A549 (cell line): ENCODE measurements at places on chromosomes 3 and 15.
A peak's percentile ranks its signal among the peaks of the same experiment; 100 is the strongest.

- no peak for DNase-seq
Measured at GRCh38 chr3:39277893-39278615, 1.8 kb downstream of the CX3CR1 start.

GRCh38 chr15:94443186-94443585, 211.8 kb downstream of the MCTP2 start:
- DNase-seq, result no peak

DNA sequence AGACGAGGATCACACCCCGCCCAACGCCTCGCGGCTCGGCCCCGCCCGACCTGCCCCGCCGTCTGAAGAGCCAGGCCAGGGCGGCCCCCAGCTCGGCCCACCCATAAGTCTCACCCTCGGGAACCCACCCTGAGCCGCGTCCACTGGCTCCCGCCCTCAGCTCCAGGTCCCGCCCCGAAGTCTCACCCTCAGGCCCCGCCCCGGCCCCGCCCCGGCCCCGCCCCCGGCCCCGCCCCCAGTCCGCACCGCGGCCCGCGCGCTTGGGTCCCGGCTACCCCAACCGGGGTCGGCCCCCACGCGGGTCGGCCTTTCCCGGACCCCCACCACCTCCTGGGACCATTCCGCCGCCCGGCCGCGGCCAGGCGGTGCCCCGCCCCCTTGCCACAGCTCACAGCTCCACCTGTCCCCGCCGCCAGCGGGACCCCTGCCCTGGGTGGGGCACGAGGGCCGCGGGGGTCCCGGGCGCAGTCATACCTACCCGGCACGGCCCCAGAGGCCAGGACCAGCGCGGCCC, 489 bp downstream of the CSPG5 start:
- peak; percentile 29 for DNase-seq

DNA sequence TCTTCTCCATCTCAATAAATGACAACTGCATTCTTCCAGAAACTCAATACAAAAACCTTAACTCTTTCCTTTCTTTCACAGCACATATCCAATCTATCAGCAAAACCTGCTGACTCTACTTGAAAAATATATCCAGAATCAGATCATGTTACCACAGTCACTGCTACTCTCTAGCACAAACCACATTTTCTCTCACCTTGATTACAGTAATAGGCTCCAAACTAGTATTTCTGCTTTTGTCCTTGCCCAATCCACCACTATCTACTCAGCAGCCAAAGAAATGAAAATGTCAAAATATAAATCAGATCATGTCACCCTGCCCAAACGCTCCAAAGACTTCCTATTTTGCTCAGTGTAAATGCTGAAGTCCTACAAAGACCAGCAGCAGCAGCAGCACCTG, 15.2 kb downstream of the TMCC1 start:
- DNase-seq, result no peak

DNA sequence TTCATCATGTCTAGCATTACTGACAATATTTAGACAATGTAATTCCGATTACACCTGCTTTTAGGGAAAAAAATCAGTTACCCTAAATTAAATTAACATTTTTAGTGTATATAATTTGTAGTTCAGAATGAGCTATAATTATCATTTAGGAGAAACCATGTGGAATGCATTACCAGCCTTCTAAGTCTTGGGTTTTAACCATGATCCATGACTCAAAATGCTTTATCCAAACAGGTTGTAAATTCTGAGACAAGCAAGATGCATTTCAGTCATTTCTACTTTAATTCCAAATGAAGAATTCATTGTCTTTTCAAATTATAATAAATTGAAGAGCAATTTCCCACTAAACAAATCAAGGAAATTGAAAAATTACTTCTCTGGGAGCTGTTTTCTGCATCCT, 243.7 kb upstream of the LRIG1 start:
- no peak for DNase-seq

DNA sequence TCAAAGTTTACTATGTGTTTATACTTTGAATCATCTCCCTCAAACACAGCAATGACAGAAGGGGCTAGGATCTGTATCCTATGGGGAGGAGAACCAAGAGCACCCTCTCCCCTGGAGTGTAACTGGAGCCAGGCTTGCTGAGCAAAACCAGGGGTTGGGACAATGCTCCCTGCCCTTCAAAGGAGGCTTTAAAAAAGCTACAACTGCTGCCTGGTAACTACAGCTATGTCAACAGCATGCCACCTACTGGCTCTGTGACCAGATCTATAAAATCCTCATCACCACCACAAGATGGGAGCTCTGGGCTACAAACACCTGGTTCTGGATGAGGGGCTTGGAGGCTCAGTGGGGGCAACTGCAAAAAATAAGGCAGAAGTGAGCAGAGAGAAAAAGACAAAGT, 61.9 kb downstream of the ANO10 start:
- no peak for DNase-seq

- DNase-seq, result peak; percentile 19
Measured at GRCh38 chr3:196757876-196758739, 18.5 kb downstream of the PAK2 start.

DNA sequence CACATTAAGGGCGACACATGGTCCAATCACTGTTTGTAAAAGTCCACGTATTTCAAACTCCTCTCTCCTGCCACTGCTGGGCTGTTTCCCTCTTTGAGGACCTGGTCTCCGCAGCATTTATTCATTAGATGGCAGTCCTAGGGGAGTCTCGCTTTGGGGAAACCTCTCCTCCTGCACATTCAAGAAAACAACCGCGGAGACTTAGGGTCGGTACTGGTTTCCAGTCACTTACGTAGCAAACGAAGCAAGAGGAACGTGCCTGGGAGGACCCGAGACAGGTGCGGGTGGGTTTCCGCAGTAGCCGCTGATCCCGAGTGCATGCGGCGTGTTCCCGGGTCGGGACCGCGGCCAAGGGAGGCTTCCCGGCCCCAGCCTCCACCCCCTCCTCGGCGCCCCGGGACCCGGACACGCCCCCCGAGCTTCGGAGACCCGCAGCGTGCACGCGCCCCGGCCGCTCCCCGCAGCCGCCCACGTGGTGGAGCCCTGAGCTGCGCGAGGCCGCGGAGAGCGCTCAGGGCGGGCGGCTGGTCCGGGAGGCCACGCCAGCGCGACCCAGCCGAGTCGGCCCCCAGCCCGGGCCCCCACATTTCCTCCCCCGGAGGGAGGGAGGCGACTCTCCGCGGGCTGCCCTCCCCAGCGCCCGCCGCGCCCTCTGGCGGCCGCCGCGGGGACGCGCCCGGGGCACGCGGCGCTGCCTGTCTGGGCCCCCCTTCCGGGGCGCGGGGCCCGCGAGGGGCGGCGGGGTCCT, 1.1 kb upstream of the IGF1R start:
- DNase-seq, result peak; percentile 83

GRCh38 chr3:25480811-25481210, 52.7 kb downstream of the RARB start:
- no peak for DNase-seq

DNA sequence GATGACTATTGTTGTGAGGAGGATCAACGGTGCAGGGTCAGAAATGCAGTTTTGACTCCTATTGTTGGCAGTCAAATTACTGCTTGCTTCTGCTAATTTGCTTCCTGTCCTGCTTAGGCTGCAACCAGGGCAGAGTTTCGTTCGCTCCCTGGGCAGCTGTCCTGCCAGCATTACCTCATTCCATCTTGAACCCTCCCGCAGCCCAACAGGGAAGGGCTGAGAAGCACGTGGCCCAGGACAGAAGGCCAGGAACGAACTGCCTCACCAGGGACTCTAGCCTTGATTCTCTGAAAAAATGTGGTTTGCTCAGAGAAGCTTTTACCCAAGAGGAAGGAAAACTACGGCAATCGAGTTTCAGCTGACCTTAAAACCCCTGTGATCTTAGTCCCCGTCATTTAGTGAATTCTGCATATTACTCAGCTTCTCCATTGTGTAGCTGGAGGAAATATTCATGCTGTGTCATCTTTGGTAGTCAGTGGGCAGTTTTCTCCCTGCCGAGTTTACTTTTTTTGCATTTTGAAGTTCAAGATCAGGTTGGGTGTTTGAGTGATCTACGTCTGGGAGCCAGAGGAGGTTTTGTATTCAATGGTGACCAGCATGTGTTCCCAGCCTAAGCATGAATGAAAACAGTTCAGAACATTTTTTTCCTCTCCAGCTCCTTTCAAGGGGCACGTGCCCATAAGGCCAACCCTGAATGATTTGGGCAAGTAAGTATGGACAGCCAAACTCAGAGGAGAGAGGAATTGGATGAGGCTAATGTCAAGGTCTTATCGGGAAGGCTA, 23.0 kb downstream of the TLNRD1 start:
- no peak for DNase-seq

DNA sequence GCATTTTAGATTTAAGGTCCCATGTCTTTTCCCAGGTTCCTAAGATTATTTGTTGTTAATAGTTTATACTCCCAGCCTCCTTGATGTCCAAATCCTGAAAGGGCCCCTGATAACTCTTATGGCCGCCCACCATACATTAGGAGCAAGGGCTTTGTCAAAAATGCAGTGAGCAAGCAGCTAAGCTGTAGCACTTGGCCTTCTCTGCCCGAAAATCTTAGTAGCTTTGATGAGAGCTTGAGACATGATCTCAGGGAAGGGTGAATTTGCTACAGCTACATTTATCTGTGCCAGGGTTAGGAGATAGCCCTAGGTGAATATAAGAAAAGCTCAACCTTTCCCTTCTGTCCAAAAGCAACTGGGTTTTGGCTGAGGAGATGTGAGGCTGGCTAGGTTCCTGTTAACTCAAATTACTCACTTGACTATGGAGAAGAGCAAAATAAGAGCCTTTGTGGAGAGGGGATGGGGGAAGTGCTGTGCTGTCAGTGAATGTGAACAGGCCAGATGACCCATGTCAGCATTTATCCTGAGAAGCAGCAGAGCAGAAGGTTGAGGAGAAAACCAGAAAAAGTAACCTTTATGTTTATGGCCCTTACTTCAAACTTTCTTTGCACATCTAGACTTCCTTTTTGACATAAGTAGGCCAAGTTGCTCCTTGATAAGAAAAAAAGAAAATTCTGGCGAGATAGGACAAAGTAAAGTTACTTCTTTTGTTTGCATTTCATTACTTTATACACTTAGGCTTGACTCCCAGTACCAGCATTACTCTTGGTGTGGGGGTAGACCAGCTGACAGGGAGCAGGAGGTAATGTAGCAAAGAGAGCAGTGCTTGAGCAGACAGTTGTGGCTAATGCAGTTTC, 21.1 kb downstream of the MAPK6 start:
- no peak for DNase-seq

DNA sequence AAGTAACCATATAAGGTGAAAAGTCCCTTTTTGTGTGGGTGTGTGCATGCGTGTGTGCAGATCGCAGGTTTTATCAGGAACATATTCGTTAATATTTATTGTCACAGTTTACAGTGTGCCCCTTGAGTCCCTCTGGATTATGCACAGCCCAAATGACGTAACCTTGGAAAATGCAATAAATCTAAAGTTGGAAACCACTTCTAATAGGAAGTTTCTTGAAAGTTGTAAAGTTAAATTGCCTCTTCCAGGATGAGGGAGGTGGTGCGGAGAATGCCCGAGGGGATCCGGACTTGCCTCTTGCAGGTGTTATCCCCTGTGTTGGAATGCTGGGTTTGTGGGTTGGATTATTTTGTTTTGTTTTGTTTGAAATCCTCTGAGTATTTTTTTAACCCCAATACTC, 143.3 kb downstream of the CMSS1 start:
- DNase-seq, result no peak

GRCh38 chr3:71130471-71131374, 452.8 kb downstream of the FOXP1 start:
- DNase-seq, result no peak

DNA sequence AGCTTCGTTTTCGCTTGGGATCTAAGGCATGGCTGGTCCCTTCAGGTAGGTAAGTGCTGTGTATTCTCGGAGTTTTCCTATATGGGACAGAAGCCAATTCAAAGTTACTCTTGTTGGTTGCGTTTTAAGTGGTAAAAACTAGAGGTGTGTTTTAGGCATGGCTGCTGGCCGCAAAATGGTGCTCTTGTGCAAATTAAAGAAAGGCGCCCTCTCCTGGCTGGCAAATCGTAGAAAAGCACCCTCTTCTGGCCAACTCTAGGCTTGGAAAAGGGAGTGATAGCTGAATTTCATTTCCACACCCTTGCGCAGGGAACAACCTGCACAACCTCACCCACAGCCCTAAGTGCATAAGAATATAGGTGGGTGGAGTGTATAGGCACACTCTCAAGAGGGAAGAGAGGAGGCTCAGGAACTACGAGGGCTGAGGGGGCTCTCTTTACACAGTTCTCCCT, 23.5 kb downstream of the DRD3 start:
- DNase-seq, result peak; percentile 25

DNA sequence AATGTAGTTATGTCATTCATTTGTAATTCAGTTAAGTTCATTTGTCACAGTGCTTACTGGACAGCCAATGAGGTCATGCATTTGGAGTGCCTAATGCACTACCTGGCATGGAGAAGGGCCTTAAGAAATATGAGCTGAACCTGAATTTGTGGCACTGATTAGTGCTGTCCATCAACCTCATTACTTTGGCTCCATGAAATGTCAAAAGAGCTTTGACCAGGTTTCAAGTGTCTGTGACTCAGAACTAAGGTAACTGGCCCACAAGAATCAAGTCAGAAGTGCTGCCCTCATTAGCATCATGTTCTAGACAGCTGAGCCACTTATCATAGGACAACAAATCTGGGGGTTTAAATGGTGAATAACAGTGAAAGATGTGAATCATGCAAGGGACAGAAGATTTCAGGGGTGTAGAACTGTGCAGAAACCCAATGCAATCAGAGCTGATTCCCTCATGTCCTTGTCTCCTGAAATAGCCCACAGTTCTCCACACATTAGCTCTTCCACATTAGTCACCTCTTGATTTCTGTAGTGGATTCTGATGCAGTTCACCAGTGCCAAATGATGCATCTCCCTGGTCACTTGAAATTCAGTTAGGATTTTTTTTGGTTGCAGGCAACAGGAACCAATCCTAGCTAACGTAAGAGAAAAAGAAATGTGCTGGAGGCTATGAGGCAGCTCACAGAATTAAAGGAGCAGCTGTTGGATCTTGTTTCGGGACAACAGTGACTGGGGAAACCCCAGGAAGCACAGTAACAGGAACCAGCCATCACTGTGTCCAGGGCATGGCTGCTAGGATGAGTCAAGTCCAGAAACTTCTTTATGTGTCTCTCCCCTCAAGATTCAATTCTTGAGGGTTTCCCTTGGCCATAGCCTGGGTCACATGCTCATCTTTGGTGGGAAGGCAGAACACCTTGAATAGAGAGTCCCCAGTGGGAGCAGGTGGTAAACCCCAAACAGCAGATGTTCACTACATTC, 38.7 kb downstream of the CHST2 start:
- DNase-seq, result no peak

- peak; percentile 16 for DNase-seq
Measured at GRCh38 chr3:4474683-4475490, 7.8 kb upstream of the SUMF1 start.

GRCh38 chr3:110067527-110067926, 730.2 kb upstream of the DPPA4 start:
- no peak for DNase-seq

GRCh38 chr3:124792341-124793040, 62.2 kb downstream of the UMPS start:
- no peak for DNase-seq

- DNase-seq, result no peak
Measured at GRCh38 chr3:19739504-19739903, 194.5 kb downstream of the EFHB start.

- DNase-seq, result no peak
Measured at GRCh38 chr15:65948383-65948782, 79.1 kb downstream of the RAB11A start.
